ENCODE measurements at places on chromosomes 3 and 15.

DNA sequence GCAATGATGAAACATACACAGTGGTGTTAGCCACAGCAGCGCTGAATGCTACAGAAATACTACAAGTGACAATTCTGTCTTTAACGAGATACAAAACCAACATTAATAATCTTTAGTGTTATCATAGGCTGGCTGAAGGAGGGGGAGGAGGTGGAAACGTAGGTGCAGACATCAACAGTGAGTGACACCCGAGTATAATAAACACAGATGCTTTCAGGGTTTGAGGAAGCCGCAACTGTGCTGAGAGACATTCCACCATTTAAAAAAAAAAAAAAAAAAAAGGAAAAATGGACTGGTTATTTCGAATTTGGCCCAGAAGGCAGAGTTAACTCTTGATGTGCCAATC lies 4.3 kb upstream of the IGDCC3 start:
- H3K27ac ChIP-seq, result no peak overlapping the region
- no peaks in the 10 kb centered on the region for H3K36me3 ChIP-seq
- no peak overlapping the region for H3K4me3 ChIP-seq
- no peak for DNase-seq

GRCh38 chr3:55094676-55095075 lies 166.8 kb upstream of the LRTM1 start:
- no peak for DNase-seq
- H3K4me1 ChIP-seq, result no peaks in the 10 kb centered on the region
- no peak overlapping the region for H3K27ac ChIP-seq
- H3K27me3 ChIP-seq, result no peaks in the 10 kb centered on the region

- H3K27me3 ChIP-seq, result peaks cover 12% of the 10 kb centered on the region
- peaks cover 22% of the 10 kb centered on the region for H3K4me1 ChIP-seq
- no peaks in the 10 kb centered on the region for H3K36me3 ChIP-seq
- H3K4me3 ChIP-seq, result peak overlapping the region; percentile 6
Measured at GRCh38 chr3:18098960-18099587, 326.1 kb downstream of the SATB1 start.

DNA sequence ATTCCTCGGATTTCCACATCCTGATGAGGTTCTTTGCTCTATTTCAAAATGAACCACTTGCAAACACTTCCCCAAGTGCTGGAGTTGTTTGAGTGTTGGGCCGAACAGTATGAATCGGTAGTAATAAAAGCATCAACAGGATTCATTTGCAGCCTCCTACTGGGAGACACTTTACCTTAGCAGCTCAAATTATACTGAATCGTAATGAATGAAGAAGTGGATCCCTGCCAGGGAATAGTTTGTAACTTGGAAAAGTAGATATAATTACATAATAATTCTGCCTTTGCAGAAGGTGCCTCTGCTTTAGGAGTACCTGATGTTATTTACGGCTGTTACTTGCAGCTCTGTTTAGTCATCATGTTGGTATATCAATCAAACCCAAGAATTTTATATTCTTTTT lies 669.1 kb downstream of the CADM2 start:
- no peak overlapping the region for H3K27ac ChIP-seq
- H3K4me3 ChIP-seq, result no peak overlapping the region
- H3K36me3 ChIP-seq, result no peaks in the 10 kb centered on the region
- no peak for DNase-seq
- H3K4me1 ChIP-seq, result no peaks in the 10 kb centered on the region
